Naive thymus-derived CD8-positive, alpha-beta T cell (primary cell): ENCODE measurements at places on chromosomes 5 and 9. TPM values are rescaled to one million over a fixed set of nuclear protein-coding genes. Genes with fewer than 3 reads are reported as not detected.

GRCh38 chr9:16422114-16422513 is 448.4 kb downstream of the BNC2 start:
- no peak for DNase-seq

CCDC171 gene
- total RNA-seq, result 3.2 TPM

IFNA13 gene
- not detected for total RNA-seq

GRCh38 chr5:164679461-164679860 is 1174.0 kb downstream of the MAT2B start:
- no peak for DNase-seq

- no peak for DNase-seq
Measured at GRCh38 chr5:114909424-114909823, 260.3 kb downstream of the TRIM36 start.

RANBP3L gene
- not detected for total RNA-seq

PCDHB15 gene
- not detected for total RNA-seq

DNA sequence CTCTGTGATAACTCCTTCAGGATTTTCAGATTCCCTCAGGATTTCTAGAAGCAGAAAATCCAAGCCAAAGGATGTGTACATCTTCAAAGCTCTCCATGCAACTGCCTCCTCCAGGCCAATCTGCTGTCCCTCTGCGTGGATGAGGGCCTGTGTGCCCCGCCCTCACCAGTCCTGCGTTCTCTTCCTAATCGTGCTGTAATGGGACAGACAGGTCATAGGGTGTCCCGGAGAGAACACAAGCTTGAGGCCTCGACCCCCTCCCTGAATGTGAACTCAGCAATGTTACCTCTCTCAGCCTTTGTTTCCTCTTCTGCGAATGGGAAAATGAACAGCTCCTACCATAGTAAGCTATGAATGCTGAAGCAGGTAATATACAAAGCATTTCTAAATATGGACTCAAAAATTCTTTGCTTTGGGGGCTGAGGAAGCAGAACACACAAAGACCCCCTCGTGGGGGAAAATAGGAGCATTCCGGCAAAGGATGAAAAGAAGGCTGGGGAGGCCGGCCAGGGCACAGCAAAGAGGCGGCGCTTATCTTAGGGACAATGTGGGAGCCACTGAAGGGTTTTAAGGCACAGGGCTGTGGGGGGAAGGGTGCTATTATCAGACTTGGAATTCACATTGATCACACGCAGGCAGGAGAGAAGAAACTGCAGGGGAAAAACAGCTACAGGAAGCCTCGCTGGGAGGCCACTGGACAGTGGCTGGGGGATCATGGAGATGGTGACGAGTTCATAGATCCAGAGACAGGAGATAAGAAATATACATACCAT is 57.2 kb upstream of the FBXW11 start:
- DNase-seq, result no peak

GRCh38 chr9:127196826-127197145 is 67.8 kb upstream of the GARNL3 start:
- DNase-seq, result no peak

DNA sequence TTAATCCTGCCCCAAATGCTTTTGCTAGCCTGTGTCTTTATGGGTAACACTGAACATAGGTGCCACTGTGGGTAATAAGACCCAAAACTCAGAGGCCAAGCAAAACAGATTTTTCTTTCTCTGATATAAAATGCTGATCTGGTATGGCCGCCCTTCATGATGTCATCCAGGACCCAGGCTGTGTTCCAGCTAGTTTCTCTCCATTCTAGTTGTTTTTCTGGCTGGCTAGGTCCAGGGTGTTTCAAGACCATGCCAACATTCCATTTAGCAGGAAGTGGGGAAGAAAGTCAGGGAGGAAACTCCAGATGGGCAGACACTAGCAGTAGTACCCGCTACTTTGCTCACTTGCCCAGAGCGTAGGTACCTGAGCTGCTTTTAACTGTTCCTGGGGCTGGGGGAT is 183.9 kb upstream of the OTULINL start:
- DNase-seq, result no peak

GRCh38 chr9:122382901-122383850 is 12.4 kb downstream of the PTGS1 start:
- DNase-seq, result no peak

GRCh38 chr5:173327084-173327947 is 898 bp downstream of the STC2 start:
- DNase-seq, result no peak

DNA sequence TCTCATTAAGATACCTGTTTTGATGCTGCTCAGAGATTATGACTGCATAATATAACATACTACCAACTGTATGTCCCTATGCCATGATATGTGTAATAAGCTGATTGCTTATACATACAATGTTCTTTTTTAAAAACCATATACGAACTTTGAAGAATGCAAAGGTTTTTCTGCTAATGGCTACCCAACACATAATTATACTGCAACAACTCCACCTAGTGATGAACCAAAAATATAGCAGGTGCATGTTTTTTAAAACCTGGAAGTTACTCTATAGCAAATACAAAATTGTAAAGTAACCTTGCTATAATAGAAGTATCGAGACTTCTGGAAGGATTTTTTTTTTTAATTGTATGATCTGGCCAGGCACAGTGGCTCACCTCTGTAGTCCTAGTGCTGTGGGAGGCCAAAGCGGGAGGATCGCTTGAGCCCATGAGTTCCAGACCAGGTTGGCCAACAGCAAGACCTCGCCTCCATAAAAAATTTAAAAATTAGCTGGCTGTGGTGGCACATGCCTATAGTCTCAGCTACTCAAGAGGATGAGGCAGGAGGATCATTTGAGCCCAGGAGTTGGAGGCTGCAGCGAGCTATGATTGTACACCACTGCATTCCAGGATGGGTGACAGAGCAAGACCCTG is 49.1 kb downstream of the HOMER1 start:
- DNase-seq, result no peak

NADK2 gene
- total RNA-seq, result 14.6 TPM

PCDHB2 gene
- total RNA-seq, result not detected

- DNase-seq, result no peak
Measured at GRCh38 chr5:38396766-38397165, 138.4 kb downstream of the EGFLAM start.

DNA sequence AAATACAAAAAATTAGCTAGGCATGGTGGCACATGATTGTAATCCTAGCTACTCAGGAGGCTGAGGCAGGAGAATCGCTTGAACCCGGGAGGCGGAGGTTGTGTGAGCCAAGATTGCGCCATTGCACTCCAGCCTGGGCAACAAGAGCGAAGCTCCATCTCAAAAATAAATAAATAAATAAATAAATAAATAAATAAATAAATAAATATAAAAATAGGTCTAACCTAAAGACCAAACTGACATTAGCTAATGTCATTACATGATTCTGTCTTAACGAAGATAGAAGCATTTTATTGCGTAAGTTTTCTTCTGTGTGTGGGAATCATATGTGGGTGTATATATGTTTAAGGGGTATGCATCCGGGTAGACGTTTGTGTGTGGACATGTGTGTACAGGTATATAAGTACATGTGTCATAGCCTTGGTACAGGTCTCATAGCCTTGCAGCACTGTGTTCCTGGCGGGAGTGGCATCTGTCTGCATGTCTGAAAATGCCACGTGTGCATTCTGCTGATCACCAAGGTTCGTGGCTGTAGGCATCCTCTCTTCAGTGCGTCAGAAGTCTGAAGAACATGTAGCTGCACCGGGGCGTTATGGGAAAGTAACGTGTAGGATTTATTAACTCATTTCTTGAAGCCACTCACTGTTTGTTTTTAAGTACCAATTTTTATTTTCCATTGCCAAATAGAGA is 298.1 kb downstream of the NR3C1 start:
- no peak for DNase-seq

GRCh38 chr9:119033596-119033995 is 335.6 kb downstream of the BRINP1 start:
- DNase-seq, result no peak

PCDHGB6 gene
- total RNA-seq, result 0.21 TPM

DNA sequence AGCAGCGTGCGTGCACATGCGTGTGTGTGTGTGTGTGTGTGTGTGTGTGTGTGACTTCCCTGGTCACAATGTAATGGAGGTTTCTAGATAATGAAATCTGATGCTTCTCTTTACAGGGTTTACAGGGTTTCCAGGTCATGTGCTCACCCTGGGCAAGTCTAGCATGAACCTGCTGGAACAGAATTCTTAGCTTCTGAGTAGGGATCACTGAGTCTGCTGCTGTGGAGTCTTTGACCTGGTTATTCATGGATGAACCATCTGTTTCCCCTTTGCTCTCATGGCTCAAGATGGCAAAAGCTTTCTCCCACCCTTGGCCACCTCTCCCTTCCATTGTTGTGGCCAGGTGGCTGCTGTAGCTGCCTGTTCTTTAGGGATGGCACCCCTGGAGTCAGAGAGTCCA is 111.6 kb upstream of the SHB start:
- DNase-seq, result no peak

- DNase-seq, result no peak
Measured at GRCh38 chr9:78472111-78472510, 175.2 kb downstream of the PSAT1 start.

LCN15 gene
- total RNA-seq, result not detected

PTPRD gene
- not detected for total RNA-seq

DNA sequence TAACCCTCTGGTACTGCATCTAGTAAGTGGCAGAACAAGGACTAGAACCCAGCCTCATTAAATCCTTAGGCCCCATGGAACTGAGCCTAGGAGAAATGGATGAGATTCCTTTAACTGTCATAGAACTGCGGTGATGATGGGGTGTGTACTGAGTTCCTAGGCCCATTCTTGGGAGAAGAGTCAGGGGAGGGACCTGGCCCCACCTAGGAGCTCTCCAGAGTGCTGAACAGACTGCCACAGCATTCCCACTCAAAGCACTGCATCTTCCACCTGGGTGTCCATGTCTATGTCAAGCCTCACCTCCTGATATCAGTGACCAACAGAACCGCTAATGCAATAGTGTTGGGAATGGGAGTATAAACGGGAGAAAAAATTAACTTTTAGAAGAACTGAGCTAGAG is 36.6 kb downstream of the TTLL11 start:
- no peak for DNase-seq

GRCh38 chr5:59591162-59591561 is 302.4 kb downstream of the PDE4D start:
- no peak for DNase-seq

DNA sequence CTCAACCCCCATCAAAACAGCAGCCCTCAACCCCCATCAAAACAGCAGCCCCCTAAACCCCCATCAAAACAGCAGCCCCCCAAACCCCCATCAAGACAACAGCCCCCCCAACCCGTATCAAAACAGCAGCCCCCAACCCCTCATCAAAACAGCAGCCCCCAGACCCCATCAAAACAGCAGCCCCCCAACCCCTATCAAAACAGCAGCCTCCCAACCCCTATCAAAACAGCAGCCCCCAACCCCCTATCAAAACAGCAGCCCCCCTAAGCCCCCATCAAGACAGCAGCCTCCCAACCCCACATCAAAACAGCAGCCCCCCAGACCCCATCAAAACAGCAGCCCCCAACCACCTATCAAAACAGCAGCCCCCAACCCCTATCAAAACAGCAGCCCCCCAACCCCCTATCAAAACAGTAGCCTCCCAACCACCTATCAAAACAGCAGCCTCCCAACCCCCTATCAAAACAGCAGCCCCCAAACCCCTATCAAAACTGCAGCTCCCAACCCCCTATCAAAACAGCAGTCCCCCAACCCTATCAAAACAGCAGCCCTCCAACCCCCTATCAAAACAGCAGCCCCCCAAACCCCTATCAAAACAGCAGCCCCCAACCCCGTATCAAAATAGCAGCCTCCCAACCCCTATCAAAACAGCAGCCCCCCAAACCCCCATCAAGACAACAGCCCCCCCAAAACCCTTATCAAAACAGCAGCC is 1.2 kb downstream of the TPPP start:
- DNase-seq, result no peak

- DNase-seq, result no peak
Measured at GRCh38 chr5:78591972-78592700, 56.4 kb downstream of the LHFPL2 start.

GHR gene
- total RNA-seq, result not detected

FUT7 gene
- not detected for total RNA-seq

GPR21 gene
- total RNA-seq, result 0.91 TPM

- DNase-seq, result no peak
Measured at GRCh38 chr5:175866377-175866907, 4.9 kb upstream of the CPLX2 start.

MCTP1 gene
- total RNA-seq, result 0.80 TPM

TTLL11 gene
- 3.8 TPM for total RNA-seq

DRD1 gene
- not detected for total RNA-seq

- no peak for DNase-seq
Measured at GRCh38 chr9:99818500-99818899, 3.2 kb upstream of the NR4A3 start.

GRCh38 chr9:13845460-13845859 is 468.5 kb downstream of the NFIB start:
- DNase-seq, result no peak

GRCh38 chr9:105959531-105959930 is 265.2 kb downstream of the TMEM38B start:
- no peak for DNase-seq

ARID3C gene
- not detected for total RNA-seq

DNA sequence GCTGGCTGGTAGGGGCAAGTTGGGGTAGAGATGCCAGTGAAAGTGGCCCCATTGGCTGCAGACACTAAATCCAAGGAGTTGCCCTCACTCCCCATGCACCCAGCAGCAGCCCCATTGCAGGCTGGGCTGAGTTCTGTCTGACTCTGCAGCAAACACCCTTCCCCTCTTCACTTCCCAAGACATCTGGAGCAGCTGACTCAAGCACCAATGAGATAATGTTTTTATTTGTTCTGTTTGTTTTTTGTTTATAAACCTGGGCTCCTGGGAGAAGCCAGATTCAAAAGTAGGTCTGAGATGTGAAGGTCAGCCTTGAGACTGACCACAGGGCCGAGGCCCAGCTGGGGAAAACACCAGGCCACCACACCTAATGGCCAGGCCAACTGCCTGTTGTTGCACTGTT is 545.9 kb upstream of the KLF4 start:
- DNase-seq, result no peak

RIGI gene
- total RNA-seq, result 22.6 TPM

GRCh38 chr9:25733336-25733982 is 55.2 kb upstream of the TUSC1 start:
- no peak for DNase-seq

DNA sequence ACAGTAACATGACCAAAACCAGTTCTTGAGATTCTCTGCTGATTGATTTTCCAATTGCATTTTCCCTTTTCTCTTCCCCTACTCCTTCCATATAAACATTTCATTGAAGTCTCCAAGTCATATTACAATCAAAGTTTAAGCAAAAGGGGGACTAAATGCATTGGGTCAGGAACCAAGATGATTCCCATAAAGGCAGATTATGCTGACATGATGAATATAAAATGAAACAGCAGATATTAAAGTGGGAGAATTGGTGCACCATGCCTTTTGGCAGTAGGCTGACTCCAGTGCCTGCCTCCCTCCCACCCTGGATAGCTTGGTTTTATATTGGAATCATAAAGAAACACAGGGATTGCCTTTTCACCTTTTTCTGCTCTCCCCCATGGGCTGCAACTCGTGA is 118.4 kb downstream of the ASTN2 start:
- DNase-seq, result no peak

ASPN gene
- not detected for total RNA-seq

GRCh38 chr9:87527211-87527916 is 29.7 kb downstream of the DAPK1 start:
- DNase-seq, result no peak

GRCh38 chr9:134297083-134297410 is 29.2 kb upstream of the RXRA start:
- no peak for DNase-seq

- DNase-seq, result peak; percentile 66
Measured at GRCh38 chr9:97386733-97387503, 25.0 kb upstream of the TDRD7 start.
